PC-3 (cell line): ENCODE measurements at places on chromosomes 2 and 18. TPM values are rescaled to one million over a fixed set of nuclear protein-coding genes. Genes with fewer than 3 reads are reported as not detected.

DNA sequence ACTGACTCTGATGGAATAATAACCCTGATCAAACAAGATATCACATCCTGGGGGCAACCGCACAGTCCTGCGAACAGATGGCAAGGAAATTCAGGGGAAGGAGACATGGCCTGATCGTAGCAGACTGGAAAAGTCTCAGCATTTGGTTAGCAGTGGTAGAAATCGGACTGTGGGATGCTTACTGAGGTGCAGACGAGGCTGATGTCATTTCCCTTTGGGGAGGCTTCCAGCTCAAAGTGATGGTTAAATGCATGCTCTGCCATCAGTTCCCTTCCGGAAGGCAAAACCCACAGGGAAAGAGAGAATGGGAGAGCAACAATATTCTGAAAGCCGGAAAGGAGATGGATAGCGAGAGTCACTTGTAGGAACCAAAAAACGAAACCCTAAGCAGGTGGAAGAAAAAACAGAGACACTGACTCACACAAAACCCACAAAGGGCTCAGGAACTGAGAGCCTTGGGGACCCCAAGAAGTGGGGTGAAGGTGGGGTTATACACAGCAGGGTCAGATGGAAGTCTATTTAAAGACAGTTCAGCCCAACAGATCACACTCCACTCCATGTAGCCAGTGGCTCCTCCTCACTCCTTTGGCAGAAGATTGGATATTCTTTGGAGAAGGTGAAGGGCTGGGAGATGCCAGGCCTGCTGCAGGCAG lies 93.1 kb downstream of the INPP5D start:
- DNase-seq = no peak
- H3K27ac ChIP-seq = no peak overlapping the region

- no peaks in the 10 kb centered on the region for H3K36me3 ChIP-seq
- DNase-seq = peak; percentile 24
- H3K4me3 ChIP-seq = no peak overlapping the region
These were observed 147.1 kb downstream of the FMNL2 start for GRCh38 chr2:152481881-152482583.

DNA sequence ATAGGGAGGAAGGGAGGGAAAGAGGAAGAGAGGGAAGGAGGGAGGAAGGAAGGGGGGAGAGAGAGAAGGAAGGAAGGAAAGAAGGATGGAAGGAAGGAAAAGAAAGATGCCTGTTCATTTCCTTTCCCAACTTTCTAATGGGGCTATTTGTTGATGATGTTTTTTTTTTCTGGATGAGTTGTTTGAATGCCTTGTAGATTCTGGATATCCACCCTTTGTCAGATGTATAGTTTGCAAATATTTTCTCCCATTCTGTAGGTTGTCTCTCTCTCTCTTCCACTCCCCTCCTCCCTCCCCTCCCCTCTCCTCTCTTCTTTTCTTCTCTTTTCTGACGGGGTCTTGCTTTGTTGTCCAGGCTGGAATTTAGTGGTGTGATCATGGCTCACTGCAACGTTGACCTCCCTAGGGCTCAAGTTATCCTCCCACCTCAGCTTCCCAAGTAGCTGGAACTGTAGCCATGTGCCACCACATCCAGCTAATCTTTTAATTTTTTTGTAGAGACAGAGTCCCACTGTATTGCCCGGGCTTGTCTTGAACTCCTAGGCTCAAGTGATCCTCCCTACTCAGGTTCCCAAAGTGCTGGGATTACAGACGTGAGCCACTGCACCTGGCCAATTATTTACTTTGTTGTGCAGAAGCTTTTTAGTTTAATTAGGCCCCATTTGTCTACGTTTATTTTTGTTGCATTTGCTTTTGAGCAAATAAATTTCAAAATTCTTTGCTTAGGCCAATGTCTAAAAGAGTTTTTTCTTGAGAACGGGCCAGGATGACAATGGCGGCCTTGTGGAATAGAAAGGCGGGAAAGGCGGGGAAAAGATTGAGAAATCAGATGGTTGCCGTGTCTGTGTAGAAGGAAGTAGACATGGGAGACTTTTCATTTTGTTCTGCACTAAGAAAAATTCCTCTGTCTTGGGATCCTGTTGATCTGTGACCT lies 57.3 kb upstream of the FAM117B start:
- H3K36me3 ChIP-seq = no peaks in the 10 kb centered on the region
- no peak overlapping the region for H3K27ac ChIP-seq
- DNase-seq = no peak
- no peak overlapping the region for H3K4me3 ChIP-seq

GRCh38 chr2:145156199-145156598 lies 636.3 kb upstream of the ZEB2 start:
- H3K36me3 ChIP-seq = no peaks in the 10 kb centered on the region
- no peak for DNase-seq
- peaks cover 8% of the 10 kb centered on the region for H3K4me1 ChIP-seq
- no peaks in the 10 kb centered on the region for H3K27me3 ChIP-seq
- no peak overlapping the region for H3K27ac ChIP-seq

GRCh38 chr18:49949951-49950395 lies 136.6 kb upstream of the ACAA2 start:
- no peak overlapping the region for H3K4me3 ChIP-seq
- H3K4me1 ChIP-seq = no peaks in the 10 kb centered on the region
- no peak overlapping the region for H3K27ac ChIP-seq
- H3K36me3 ChIP-seq = no peaks in the 10 kb centered on the region
- H3K27me3 ChIP-seq = no peaks in the 10 kb centered on the region

DNA sequence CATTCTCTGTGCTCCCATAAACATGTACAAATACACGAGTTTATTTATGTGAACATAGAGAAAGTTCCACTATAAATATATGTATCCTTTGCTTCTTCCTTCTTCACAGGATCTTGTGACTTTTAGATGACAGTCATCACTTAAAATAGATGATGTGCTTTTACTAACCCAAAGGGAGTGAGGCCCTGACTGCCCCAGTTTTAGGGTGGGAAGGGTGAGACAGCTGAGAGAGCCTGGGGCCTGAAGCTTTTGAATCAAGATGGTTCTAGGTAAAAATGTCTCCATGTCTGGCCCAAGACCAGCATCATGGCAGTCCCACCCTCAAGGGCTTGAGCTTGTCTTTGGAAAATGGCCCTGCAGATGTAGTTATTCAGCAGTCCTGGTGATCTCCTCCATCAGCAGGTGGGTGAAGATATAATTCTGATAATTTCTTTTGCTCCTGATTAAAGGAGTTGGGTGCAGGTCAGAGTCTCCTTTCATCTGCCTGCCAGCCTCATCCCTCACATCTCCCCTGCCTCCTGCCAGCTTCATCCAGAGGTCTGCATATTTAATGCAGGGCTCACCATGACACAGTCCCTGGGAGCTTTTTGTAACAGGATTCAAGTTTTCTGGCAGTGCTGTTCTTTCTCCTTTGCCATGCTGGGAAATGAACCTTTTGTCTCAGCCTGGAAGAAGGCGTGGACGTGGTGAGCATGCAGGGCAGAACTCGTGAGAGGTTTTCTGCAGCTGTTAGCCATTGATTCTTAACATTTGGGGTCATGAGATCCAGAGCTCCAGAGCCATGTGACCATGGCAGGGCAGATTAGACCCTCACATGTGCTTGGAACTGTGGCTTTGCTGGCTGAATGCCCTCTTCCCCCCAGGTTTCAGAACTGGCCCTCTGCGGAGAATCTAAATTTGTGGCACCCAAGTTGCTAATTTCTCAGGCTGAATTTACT lies 2.7 kb downstream of the HRH4 start:
- H3K36me3 ChIP-seq = no peaks in the 10 kb centered on the region
- no peak overlapping the region for H3K4me3 ChIP-seq
- no peaks in the 10 kb centered on the region for H3K27me3 ChIP-seq

- peak; percentile 53 for DNase-seq
- H3K27ac ChIP-seq = peak overlapping the region; percentile 67
- no peaks in the 10 kb centered on the region for H3K36me3 ChIP-seq
- peak overlapping the region; percentile 77 for H3K4me3 ChIP-seq
- peaks cover 41% of the 10 kb centered on the region for H3K4me1 ChIP-seq
- H3K27me3 ChIP-seq = no peaks in the 10 kb centered on the region
These were observed 5.5 kb upstream of the ID2 start for GRCh38 chr2:8676191-8676920.

DNA sequence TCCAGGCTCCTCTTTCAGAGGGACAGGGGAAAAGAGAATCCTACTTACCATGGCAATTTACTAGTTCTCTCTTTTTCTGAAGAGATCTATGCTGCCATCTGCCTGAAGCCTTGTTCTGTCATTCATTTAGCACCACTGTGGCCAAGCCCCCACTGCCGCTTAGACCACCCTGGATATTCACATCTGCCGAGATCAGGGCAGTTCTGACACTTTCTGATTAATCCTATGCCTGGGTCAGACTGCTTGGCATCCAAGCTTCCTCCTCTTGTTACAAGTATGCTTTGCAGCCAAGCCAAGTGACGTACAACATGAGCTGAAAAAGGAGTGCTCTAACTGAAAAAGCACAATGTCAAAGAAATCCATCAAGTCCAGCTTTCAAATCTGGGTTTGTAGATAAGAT lies 332.6 kb downstream of the SUCLG1 start:
- no peaks in the 10 kb centered on the region; the same call in 1 of the 2 replicates for H3K27me3 ChIP-seq
- H3K4me1 ChIP-seq = no peaks in the 10 kb centered on the region
- H3K4me3 ChIP-seq = no peak overlapping the region

- H3K4me1 ChIP-seq = no peaks in the 10 kb centered on the region
- no peaks in the 10 kb centered on the region for H3K27me3 ChIP-seq
- H3K36me3 ChIP-seq = no peaks in the 10 kb centered on the region
- no peak overlapping the region for H3K27ac ChIP-seq
These were observed 559.8 kb upstream of the REG3G start for GRCh38 chr2:78465707-78466106.

DNA sequence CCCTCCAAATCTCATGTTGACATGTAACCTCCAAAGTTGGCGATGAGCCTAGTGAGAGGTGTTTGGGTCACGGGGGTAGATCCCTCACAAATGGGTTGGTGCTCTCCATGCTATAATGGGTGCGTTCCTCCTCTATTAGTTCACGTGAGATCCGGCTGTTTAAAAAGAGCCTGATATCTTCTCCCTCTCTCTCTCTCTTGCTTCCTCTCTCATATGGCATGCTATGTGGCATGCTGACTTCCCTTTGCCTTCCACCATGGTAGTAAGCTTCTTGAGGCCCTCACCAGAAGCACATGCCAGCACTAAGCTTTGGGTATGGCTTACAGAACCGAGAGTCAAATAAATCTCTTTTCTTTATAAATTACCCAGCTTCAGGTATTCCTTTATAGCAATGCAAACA lies 39.2 kb downstream of the C2orf76 start:
- no peaks in the 10 kb centered on the region for H3K27me3 ChIP-seq
- H3K4me1 ChIP-seq = no peaks in the 10 kb centered on the region
- H3K27ac ChIP-seq = no peak overlapping the region
- no peak overlapping the region for H3K4me3 ChIP-seq

GRCh38 chr2:12167525-12168317 lies 421.3 kb downstream of the LPIN1 start:
- no peak overlapping the region for H3K27ac ChIP-seq
- H3K4me1 ChIP-seq = no peaks in the 10 kb centered on the region
- no peak overlapping the region for H3K4me3 ChIP-seq
- no peaks in the 10 kb centered on the region for H3K27me3 ChIP-seq
- DNase-seq = no peak
- H3K36me3 ChIP-seq = no peaks in the 10 kb centered on the region

- H3K36me3 ChIP-seq = no peaks in the 10 kb centered on the region
- H3K4me3 ChIP-seq = no peak overlapping the region
- no peak overlapping the region for H3K27ac ChIP-seq
- no peaks in the 10 kb centered on the region for H3K27me3 ChIP-seq
These were observed 68.4 kb downstream of the AGAP1 start for GRCh38 chr2:235562065-235562747.

GRCh38 chr18:51029378-51029693 lies 677 bp upstream of the SMAD4 start:
- H3K4me1 ChIP-seq = peaks cover 13% of the 10 kb centered on the region; the same call in 1 of the 2 replicates
- peak; percentile 2 for DNase-seq
- H3K27me3 ChIP-seq = no peaks in the 10 kb centered on the region
- H3K4me3 ChIP-seq = peak overlapping the region; percentile 80
- no peaks in the 10 kb centered on the region for H3K36me3 ChIP-seq
- no peak overlapping the region for H3K27ac ChIP-seq

- no peaks in the 10 kb centered on the region for H3K36me3 ChIP-seq
- no peak overlapping the region for H3K4me3 ChIP-seq
- no peaks in the 10 kb centered on the region for H3K4me1 ChIP-seq
- no peak overlapping the region for H3K27ac ChIP-seq
- H3K27me3 ChIP-seq = no peaks in the 10 kb centered on the region
- no peak for DNase-seq
These were observed 74.7 kb downstream of the PRKCE start for GRCh38 chr2:45726188-45726587.

DNA sequence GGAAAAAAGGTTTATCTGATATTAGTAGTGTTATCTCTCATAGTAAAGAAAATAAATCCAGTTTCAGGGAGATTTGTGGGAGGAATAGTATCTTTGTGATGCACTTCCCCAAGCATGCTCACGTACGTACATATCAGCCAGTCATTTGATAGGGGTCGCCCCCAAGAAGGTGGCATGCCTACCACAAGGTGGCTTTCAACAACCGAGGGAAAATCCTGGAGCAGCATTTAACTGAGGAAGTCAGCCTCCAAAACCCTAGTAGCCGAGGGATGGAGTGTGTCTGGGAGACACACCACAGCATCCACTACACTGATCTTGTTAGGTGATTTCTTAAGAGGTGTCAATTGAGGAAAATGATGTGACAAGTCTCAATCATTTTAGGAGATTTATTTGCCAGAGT lies 623.9 kb downstream of the NYAP2 start:
- H3K4me1 ChIP-seq = no peaks in the 10 kb centered on the region
- H3K4me3 ChIP-seq = no peak overlapping the region
- DNase-seq = peak; percentile 14
- no peaks in the 10 kb centered on the region for H3K36me3 ChIP-seq

GRCh38 chr2:47360283-47360682 lies 42.7 kb upstream of the MSH2 start:
- H3K4me1 ChIP-seq = peaks cover 25% of the 10 kb centered on the region
- no peak overlapping the region for H3K4me3 ChIP-seq
- H3K27me3 ChIP-seq = no peaks in the 10 kb centered on the region
- peak overlapping the region; percentile 37 for H3K27ac ChIP-seq
- no peak for DNase-seq

- no peaks in the 10 kb centered on the region for H3K36me3 ChIP-seq
- DNase-seq = peak; percentile 80
- H3K4me1 ChIP-seq = peaks cover 27% of the 10 kb centered on the region
- H3K4me3 ChIP-seq = no peak overlapping the region
- no peaks in the 10 kb centered on the region for H3K27me3 ChIP-seq
These were observed 324.0 kb downstream of the IRS1 start for GRCh38 chr2:226475650-226476049.

GRCh38 chr2:240784629-240785423 lies 35.2 kb downstream of the KIF1A start:
- no peak overlapping the region for H3K27ac ChIP-seq
- no peak overlapping the region for H3K4me3 ChIP-seq
- no peaks in the 10 kb centered on the region for H3K27me3 ChIP-seq
- no peaks in the 10 kb centered on the region for H3K36me3 ChIP-seq
- DNase-seq = no peak
- no peaks in the 10 kb centered on the region for H3K4me1 ChIP-seq

CTAGE1 gene
- not detected in 2 replicates for total RNA-seq

MC4R gene
- total RNA-seq = not detected in 2 replicates

LAMA1 gene
- total RNA-seq = not detected in 2 replicates

TBR1 gene
- not detected in 2 replicates for total RNA-seq

NDUFB3 gene
- total RNA-seq = 154 and 176 TPM in 2 replicates

RFX8 gene
- 0.46 and 0.77 TPM in 2 replicates for total RNA-seq
